Activated CD8-positive, alpha-beta memory T cell treated with anti-CD3 and anti-CD28 coated beads for 4 hours (primary cell): ENCODE measurements at places on chromosomes 4 and X.

DNA sequence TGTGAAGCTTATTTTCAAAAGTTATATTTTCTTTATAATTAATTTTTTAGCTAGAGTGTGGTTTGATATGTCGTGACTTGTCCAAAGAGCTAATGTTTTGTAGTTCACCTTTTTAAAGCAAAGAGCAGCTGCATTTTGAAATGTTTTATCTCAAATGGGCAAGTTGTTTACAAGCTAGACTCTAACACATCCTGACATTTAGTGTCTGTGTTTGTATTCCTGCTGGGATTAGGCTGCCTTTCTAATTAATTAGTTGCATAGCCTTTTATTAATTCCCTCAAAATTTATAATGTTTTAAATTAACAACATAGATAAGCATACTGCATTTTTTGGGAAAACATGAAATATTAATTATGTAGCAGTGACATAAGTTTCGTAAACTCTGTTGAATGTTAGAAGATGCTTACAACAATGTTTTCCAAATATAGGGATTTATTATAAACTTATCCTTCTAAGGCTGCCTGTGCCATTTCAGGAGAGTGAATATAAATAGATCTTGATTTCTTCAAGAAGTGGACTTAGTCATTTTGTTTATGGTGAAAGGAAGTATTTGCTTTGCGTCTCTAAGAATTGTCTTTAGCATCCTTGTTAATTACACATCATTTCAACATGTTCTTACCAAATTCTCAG lies 37.7 kb upstream of the NUDT6 start:
- DNase-seq, result no peak

- no peak for DNase-seq
Measured at GRCh38 chr4:95528388-95528948, 20.3 kb downstream of the UNC5C start.

DNA sequence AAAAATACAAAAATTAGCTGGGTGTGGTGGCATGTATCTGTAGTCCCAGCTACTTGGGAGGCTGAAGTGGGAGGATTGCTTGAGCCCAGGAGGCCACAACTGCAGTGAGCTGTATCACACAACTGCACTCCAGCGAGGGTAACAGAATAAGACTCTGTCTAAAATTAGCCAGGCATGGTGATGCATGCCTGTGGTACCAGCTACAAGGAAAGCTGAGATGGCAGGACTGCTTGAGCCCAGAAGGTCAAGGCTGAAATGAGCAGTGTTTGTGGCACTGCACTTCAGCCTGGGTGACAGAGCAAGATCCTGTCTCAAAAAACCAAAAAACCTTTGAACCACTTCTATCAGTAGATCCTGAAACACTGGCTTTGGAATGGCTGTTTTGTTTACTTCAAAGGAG lies 10.2 kb downstream of the GRSF1 start:
- no peak for DNase-seq

DNA sequence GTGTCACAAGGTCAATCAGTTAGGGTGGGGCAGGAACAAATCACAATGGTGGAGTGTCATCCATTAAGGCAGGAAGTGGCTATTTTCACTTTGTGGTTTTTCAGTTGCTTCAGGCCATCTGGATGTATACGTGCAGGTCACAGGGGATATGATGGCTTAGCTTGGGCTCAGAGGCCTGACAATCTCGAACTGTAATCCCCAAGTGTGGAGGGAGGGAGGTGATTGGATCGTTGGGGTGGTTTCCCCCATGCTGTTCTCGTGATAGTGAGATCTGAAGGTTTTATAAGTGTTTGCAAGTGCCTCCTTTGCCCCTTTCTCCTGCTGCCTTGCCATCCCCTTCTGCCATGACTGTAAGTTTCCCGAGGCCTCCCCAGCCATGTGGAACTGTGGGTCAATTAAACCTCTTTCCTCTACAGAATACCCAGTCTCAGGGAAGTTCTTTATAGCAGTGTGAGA lies 36.7 kb upstream of the STS start:
- no peak for DNase-seq

DNA sequence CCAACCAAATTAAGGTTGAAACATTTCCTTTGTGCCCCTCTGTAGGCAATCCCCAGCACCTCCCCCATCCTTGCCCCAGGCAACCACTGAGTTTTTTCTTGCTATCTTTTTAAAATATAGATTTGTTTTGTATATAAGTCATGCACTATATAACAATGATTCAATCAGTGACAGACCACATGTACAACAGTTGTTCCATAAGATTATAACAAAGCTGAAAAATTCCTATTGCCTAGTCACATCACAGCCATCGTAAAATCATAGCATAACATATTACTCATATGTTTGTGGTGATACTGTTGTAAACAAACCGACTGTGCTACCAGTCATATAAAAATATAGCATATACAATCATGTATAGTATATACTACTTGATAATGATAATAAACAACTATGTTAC lies 211.9 kb upstream of the NRK start:
- no peak for DNase-seq

DNA sequence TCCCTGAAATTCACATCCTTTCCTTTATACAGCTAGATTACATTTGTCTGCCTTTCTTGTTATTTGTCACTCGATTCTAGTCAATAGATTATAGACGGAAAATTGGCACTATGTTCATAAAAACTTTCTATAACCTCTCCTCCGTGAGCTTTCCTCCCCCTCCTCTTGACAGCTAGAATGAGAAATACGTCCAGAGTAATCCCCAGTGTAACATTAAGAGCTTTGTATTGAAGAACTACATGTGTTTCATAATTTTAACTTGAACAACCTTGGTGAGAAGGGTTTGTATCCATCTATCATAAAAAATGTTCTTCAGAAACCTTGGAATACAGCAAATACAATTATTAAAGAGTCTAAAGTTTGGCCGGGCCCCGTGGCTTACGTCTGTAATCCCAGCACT lies 1707.4 kb downstream of the PCDH7 start:
- no peak for DNase-seq

DNA sequence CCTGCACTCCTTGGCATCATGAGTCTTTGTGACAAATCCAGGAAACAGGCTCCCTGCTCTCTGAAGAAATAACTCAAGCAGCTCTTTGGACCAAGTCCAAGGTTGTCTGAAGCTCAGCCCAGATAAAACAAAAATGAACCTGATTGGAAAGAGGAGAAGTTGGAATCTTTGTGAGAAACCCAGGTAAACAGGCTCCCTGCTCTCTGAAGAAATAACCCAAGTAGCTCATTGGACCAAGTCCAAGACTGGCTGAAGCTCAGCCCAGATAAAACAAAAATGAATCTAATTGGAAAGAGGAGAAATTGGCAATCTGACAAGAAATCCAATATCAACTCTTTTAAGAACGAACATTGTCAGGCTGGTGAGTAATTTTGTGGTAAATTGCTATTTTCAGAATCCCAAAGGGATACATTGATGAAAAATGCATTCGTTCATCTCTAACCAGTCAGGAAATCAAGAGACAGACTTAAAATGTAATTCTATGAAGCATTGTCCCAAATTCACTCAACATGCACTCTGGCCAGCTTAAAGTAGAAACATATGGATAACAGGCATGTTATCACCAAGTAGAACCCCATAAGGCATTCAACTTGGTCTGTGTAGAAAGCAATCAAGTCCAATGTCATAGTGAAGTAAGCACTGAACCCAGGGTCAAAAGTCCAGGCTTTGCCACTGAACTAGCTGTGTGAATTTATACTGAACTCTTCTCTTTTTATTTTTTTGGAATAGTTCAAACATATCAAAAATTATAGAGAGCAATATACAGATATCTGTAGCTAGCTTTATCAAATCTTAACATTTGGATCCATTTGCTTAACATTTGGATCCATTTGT lies 16.8 kb upstream of the NFXL1 start:
- no peak for DNase-seq

- DNase-seq, result no peak
Measured at GRCh38 chrX:8364369-8365141, 100.1 kb upstream of the VCX3B start.
